ENCODE measurements at places on chromosomes 7 and 10. TPM values are rescaled to one million over a fixed set of nuclear protein-coding genes. Genes with fewer than 3 reads are reported as not detected.

- H3K4me1 ChIP-seq, result no peaks in the 10 kb centered on the region
- no peak overlapping the region for H3K4me3 ChIP-seq
- no peak overlapping the region for H3K27ac ChIP-seq
- no peak for DNase-seq
- H3K27me3 ChIP-seq, result peaks cover 2% of the 10 kb centered on the region
These were observed 11.3 kb upstream of the AKR1C2 start for GRCh38 chr10:5014936-5015335.

DNA sequence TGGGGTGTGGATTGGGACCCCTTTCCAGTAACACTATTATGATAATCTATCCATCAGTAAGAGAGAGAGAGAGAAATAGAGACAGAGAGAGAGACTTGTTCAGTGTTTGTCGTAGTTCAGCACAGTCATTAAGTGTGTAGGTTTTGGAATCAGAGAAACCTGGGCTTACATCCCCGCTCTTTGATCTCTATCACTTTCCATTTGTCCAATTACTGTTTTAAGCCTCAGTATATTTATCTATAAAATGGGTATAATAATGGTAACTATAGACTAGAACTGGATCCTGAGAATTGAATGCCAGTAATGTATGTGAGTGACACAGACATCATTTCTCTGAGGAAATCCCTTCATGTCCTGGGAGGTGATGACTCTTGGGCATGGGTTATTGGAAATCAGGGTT, 460.5 kb downstream of the PLXNA4 start:
- H3K36me3 ChIP-seq, result no peaks in the 10 kb centered on the region
- H3K4me1 ChIP-seq, result no peaks in the 10 kb centered on the region
- H3K27ac ChIP-seq, result no peak overlapping the region

DNA sequence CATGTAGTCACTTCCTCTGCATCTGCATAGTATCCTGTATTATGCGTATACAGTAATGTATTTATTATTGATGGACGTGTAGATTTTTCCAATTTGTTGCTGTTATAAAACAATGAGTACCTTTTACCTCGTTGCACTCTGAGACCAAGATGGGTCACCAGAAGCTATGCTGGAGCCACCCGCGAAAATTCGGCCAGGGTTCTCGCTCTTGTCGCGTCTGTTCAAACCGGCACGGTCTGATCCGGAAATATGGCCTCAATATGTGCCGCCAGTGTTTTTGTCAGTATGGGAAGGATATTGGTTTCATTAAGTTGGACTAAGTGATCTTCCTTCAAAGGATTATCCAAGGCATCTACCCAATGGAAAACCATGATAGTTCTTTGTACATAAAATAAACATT, 1.0 kb downstream of the PSMC2 start:
- peaks cover 41% of the 10 kb centered on the region for H3K36me3 ChIP-seq
- H3K4me3 ChIP-seq, result peak overlapping the region; percentile 94
- H3K4me1 ChIP-seq, result peaks cover 45% of the 10 kb centered on the region

The JCAD gene
- not detected for total RNA-seq
